ENCODE measurements at places on chromosomes 2 and 18.
A peak's percentile ranks its signal among the peaks of the same experiment; 100 is the strongest.

DNA sequence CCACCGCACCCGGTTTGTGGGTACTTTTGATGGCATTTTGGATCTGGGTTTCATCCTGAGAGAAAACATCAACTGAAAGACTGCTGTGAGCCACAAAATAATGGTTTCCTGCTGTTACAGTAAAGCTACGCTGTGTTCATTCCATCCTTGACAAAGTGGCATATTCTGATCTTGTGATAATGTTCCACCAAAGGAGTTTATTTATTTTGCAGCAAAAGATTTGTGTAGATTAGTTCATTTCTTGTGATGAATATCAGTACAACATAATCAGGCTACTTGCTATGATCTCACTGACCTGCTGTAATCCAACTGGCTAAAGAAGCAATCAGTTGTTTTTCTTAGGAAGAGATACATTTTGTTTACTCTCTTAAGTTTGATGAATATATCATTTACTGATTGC is 45.0 kb downstream of the EEF1B2 start:
- no peak for DNase-seq

DNA sequence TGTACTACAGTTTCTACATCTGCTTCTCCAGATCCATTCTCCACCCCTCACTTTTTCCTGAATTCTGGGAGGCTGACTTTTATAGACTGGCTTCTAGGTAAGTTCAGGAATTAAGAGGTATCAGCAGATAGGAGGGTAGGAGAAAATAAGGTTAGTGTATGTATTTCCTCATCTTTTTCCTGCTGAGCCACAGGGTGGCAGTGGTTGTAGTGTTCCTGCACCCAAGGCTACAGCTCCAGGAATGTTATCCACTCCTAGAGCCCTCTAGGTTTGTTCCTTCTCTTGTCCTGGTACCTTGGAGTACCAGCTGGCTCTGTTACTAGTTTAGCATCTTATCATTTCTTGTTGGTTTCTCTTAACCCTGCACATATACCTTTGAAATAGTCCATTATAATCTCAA is 40.7 kb upstream of the C2orf66 start:
- DNase-seq, result no peak

DNA sequence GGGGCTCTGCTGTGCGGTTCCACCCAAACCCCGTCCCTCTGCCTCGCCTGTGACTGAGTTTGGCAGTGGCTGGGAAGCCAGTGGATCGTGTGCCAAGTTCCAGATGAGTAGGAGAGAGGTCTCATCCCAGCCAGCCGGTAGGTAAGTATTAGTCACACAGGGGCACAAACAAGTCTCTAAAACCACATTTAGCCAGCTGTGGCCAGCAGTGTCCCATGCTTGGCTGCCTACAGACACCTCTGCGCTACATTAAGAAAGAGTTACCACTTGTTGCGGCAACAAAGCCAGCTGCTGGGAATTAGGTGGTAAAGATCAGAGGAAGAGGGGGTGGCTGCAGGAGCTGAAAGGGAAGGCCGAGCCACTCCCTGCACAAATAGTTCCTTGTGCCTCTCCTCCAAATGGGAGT is 81.2 kb downstream of the GATA6 start:
- no peak for DNase-seq

- DNase-seq, result no peak
Observed at GRCh38 chr2:170500770-170501169, 214.4 kb upstream of the SP5 start.

DNA sequence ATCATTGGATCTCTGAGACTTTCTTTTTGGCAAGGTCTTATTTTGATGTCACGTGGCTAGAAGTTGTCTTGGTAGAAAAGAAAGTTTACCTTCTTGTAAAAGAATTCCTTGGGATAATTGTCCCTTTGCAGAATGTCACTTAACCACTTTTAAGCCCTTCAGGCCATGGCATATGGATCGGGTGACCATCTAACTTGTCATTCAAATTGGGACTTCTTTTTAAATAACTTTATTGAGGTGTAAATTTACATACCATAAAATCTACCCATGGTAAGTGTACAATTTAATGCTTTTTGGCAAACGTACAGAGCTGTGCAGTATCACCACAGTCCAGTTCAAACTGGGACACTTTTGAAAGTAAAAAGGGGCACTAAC is 24.6 kb downstream of the ARMC9 start:
- DNase-seq, result no peak

- peak; percentile 80 for DNase-seq
Observed at GRCh38 chr2:129923265-129924091, 56.0 kb upstream of the RAB6C start.

- DNase-seq, result no peak
Observed at GRCh38 chr18:60846396-60846795, 473.8 kb upstream of the MC4R start.

DNA sequence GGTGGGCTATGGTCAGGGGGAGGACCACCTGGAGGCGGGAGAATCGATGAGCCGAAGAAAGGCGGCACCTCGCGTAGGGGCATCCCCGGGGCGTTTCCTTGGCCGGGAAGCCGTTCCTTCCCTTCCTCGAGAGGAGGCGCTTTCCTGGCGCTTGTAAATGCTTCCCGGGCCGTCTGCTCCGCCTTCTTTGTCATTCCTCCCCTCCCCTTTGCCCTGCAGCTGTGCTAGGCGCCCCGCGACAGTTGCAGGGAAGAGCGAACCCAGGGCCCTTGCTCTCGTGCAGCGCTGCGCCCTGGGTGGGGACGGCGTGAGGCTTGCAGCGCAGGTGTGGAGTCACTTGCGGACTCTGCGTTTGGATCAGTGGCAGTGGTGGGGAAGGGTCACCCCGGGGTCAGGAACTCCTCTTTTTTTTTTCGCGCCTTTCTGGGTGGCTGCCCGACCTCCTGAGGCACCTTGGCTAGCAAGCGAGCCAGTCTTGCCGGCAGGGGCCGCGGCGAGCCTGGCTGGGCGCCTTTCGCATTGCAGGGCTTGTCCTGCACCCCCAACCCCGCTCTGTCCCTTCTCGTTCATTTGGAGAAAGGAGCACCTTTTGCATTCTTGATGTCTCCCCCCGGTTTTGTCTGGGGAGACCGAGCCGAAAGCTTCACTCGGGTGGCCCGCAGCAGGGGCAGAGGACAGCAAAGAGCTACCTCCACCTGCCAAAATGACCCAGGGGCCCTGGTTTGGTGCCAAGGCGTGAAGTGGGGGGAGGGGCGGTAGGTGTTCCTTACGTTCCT is 858 bp downstream of the KCNS3 start:
- DNase-seq, result peak; percentile 80

- no peak for DNase-seq
Observed at GRCh38 chr2:149290662-149291061, 39.7 kb upstream of the LYPD6 start.

- DNase-seq, result no peak
Observed at GRCh38 chr2:61172671-61173070, 10.7 kb downstream of the C2orf74 start.

- no peak for DNase-seq
Observed at GRCh38 chr2:189862751-189863150, 78.5 kb downstream of the PMS1 start.

- peak; percentile 69 for DNase-seq
Observed at GRCh38 chr2:20573620-20574422, 77.1 kb downstream of the HS1BP3 start.

GRCh38 chr2:100934504-100935371 is 67.4 kb upstream of the RPL31 start:
- no peak for DNase-seq

DNA sequence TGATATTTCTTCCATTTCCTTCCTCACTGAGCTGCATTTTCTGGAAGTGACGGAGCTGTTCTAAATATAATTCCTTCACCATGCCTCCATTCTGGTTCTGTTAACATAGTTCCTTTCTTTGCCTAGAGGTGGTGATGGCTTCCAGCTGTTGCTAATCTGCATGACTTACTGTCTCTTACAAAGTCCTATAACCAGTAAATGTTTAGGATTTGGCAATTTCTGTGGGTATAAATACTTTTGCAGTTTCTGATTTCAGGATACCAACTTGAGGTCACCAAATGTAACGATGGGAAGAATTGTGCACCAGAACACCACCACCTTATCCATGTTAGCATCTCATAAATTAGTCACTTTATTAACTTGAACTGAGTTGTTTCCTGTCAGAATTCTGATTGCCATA is 101.7 kb upstream of the FN1 start:
- DNase-seq, result no peak

GRCh38 chr2:171846894-171847293 is 47.1 kb downstream of the SLC25A12 start:
- DNase-seq, result no peak

DNA sequence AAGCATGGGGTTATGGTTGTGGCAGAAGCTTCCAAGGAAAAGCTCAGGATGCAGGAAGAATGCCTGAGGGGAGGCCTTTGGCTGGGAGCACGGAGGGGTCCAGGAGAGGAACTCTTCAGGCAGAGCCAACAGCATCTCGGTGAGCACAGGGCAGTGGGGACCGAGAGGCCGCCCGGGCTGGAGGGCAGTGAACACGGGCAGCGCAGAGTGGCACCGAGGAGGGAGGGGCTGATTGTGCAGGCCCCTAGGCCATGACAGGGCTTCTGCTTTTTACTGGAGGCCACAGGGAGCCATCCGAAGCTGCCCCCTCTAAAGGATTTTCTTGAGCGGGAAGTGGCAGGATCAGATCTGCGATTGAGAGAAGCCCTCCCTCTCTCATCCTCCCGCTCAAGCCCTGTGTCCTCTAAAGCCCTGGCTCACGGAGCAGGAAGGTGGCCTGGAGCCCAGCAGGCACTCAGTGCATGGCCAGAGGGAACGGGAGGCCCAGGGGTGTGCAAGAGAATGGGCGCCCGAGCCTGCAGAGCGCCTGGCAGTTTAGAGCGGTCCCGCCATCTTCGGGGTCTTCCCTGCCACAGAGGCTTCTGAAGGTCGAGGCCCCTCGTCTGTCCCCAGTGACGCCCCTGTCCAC is 110.0 kb upstream of the STON1 start:
- peak; percentile 12 for DNase-seq

GRCh38 chr2:216735086-216735485 is 39.7 kb upstream of the IGFBP5 start:
- no peak for DNase-seq

DNA sequence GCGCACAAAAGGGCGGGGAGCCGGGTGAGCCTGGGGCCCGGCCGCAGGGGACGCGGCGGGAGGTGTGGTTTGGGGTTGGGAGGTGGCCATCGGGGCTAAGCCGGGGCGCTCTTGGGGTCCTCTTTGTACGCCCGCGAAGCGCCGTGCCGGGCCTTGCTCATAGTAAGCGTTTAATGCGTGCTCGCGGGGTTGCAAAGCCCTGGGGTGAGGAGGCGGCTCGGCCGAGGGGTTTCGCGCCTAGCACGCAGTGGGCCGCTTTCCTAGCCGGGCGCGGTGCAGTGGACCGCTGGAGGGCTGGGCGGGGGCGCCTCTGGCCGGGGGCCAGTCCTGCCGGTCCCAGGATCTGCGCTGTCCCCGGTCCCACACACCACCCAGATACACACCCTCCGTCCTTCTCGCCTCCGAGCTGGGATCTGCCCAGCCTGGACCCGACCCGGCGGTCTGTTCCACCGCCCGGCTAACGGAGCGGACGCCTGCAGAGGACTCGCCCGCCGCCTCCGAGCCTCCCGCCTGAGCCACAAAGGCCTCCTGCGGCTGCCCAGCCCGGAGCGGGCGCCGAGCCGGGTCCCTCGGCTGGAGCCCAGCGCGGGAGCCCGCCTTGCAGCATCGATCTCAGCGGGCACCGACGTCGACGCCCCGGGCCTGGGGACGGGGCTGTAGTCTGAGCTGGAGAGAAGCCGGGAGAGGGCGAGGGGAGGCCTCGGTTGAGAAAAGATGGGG is 564 bp downstream of the DPYSL5 start:
- peak; percentile 88 for DNase-seq

DNA sequence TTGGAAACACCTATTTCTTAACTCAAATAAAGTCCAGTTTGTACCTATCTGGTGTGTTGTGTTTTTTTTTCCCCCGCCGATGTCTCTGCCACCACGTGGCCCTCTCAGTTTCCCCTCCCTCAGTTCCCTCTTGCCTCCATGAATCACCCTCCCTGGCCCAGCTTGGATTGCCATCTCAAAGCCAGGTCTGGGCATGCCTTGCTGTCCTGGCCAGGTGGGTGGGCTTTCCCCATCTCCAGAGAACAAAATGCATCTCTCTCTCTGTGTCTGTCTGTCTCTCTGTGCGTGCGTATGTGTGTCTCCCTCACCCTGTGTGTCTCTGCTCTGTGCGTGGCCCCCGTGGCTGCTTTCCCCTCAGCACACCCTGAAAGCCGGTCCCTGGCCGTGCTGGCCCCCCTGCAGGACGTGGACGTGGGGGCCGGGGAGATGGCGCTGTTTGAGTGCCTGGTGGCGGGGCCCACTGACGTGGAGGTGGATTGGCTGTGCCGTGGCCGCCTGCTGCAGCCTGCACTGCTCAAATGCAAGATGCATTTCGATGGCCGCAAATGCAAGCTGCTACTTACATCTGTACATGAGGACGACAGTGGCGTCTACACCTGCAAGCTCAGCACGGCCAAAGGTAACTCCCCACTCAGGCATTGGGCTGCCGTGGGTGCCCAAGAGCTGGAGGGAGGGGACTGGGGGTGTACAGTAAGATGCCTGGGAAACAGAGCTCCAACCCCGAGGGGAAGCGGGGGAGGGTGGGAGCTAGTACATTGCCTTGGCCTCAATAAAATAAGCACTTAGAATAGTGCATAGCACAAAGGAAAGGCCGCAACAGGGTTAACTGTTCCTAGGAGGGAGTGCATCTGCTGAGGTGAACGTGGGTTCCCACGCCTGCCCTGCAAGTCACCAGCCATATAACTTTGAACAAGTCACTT is 31.6 kb upstream of the GMPPA start:
- no peak for DNase-seq

- peak; percentile 70 for DNase-seq
Observed at GRCh38 chr2:197378494-197379307, 56.1 kb downstream of the SF3B1 start.

GRCh38 chr2:163471947-163472346 is 263.9 kb downstream of the FIGN start:
- no peak for DNase-seq

DNA sequence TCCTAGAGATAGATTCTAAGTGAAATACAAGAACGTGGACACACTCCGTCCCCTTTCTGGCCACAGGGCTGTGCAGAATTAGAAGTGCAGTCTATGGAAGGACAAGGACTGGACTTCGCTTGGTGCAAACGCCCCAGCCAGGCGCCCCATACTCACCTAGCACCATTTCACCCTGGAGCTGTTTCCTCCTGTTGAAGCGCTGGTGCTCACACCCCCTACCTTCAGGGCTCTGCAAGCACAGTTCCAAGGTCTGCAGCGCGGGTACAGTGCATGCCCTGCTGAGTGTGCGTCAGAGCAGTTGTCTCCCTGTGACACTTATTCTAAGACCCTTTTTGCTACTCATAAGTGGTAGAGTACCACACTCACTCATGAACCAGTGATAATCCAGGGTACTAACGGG is 3.0 kb downstream of the HPCAL1 start:
- no peak for DNase-seq

DNA sequence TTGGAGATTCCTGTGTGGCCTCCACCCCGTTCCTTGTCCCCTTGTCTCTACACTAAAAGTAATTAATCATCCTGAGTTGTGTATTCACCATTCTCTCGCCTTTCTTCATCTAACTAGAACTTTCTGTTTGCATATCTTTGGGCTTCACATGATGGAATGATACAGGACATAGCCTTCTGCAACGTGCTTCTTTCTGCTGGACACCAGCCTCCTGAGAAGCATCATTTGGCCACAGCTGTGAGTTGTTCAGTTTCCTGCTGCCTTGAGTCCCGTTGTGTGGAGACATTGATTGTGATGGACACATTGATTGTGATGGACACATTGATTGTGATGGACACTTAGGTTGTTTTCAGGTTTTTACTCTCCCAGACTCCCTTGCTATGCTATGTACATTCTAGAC is 139.3 kb downstream of the KCTD1 start:
- no peak for DNase-seq

GRCh38 chr2:66574701-66575624 is 140.0 kb downstream of the MEIS1 start:
- DNase-seq, result peak; percentile 92

Measured in retina (tissue), 1 donor.